Hippocampal formation (tissue), 2 donors: ENCODE measurements at places on chromosomes 4 and X.

DNA sequence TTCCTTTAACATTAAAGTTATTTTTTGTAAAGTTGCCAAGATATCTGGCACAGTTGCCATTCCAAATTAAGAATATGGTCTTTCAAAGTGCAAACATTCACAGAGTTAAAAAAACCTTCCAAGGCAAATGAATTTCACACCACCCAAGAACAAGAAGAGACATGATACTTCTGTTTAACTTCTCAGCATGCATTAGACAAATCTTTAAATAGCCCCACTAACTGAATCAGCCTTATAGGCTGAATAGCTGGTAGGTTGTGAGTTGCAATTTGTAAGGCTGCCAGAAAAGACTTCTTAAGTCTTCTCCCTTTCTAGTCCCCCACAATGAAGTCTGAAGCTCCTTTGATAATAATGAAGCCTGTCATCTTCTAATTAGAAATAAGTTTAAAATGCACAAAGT lies 95.6 kb downstream of the MAPK10 start:
- no peak for DNase-seq

GRCh38 chrX:107676559-107677378 lies 48.5 kb downstream of the PRPS1 start:
- no peak for DNase-seq

DNA sequence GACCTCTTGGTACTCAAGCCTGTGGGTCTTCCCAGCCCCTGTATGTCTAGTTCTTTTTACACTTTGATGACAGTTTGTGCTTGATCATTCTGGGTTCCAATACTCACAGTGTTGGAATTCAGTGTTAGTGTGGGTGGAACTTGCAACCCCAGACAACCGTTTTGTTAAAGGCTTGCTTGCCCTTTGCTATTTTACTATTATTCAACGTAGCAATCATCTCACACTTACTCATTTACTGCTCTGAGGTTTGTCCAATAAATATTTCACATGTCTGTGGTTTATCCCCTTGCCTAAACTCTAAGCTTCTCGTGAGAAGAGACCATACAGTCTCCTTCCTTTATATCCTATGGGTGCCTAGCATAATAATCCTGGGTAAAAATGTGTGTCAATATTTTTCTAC lies 15.3 kb downstream of the CCNG2 start:
- no peak for DNase-seq

DNA sequence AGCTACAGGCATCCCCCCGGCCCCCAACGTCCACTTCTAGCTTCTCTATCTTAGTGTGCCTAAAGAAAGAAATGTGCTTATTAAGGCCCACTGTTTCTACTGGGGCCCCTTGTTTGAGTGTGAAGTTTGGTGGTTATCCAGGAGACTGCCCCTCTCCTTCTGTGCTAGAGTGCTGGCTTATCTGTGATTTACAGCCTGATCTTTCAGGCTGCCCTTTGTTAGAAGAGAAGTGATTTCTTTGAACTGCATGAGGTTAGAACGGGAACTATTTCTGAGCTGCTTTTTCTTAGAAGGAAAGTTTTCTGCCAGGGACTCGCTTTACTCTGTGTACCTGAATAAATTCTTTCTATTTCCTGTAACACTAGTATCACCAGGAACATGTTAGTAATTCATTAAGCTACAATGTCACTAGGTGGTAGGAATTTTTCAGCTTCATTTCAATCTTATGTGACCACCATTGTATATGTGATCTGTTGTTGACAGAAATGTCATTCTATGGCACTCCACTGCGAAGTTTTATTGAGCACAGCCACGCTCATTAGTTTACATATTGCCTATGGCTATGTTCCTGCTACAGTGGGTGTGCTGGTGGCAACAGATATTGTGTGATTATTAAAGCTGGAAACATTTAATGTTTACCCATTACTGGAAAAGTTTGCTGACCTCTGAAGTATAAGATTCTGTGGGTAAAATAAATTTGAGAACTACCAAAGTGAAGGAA lies 193.8 kb upstream of the CXorf51B start:
- no peak for DNase-seq

DNA sequence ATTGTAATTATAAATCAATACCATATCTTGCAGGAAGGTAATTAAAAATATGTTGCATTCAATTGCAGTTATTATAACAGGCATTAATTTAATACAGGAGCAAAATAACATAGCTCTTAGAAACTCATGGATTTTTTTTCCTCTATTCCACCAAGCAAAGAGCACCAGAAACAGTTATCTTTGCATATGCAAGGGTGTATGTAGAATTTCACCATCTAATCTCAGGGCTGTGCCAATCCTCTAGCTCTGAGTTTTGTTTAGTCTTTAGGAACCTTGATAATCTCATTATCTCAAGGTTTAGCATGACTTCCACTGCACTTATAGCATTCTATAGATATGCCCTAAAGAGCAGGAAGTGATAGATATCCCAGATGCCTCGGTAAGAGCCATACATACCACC lies 197.5 kb downstream of the VEGFC start:
- no peak for DNase-seq

DNA sequence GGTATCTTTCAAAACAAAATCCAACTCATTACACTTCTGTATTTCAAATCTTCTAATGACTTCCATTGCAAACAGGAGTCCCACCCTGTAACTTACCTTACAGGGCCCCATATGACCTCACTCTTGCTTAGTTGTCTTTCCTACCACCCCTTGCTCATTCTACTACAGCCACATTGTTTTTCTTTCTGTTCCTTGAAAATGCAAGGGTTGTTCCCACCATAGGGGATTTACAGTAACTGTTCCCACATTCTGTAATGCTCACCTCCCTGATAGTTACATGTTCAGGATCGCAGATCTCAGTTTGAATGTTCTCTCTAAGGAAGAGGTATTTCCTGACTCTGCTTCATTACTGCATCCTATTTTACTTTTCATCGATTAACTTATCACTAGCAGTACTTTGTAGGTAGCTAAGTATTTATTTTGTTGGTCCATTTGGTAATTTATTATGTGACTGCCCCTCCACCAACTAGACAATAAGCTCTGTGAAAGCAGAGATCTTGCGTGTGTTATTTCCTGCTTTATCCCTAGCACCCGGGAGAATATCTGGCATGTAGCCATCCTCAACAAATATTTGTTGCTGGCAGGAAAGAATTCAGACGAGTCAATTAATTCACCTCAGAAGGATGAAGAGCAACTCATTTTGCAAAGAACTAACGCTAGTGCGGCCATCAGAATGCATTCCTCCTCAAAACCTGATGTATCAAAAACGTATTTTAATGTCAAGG lies 21.4 kb downstream of the MAOB start:
- no peak for DNase-seq

DNA sequence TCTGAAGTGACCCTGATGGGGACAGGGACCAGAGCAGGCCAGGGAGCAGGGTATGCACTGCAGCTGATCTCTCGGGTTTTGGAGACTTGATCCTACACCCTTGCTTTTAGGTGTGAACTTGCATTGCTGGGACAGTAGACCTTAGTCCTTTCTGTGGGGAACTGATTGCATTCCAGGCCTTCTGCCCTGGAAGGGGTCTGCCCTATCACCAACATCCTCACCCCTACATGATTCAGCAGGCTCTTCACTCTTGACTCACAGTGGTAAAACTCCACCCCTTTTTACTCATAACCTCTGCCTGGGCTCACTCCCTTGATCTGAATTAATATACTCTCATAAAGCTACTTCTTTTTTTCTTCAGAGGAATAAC lies 6.6 kb upstream of the DDX60L start:
- DNase-seq: no peak

- DNase-seq: no peak
These were observed 50.6 kb downstream of the NRK start for GRCh38 chrX:105872941-105873340.
